ENCODE measurements at places on chromosomes 5 and 9.

DNA sequence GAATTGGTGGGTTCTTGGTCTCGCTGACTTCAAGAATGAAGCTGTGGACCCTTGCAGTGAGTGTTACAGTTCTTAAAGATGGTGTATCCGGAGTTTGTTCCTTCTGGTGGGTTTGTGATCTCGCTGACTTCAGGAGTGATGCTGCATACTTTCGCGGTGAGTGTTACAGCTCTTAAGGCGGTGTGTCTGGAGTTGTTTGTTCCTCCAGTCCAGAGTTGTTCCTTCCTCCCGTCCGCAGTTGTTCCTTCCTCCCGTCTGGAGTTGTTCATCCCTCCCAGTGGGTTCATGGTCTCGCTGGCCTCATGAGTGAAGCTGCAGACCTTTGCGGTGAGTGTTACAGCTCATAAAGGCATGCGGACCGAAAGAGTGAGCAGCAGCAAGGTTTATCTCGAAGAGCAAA is 159.6 kb upstream of the ADAMTSL1 start:
- no peak for DNase-seq

DNA sequence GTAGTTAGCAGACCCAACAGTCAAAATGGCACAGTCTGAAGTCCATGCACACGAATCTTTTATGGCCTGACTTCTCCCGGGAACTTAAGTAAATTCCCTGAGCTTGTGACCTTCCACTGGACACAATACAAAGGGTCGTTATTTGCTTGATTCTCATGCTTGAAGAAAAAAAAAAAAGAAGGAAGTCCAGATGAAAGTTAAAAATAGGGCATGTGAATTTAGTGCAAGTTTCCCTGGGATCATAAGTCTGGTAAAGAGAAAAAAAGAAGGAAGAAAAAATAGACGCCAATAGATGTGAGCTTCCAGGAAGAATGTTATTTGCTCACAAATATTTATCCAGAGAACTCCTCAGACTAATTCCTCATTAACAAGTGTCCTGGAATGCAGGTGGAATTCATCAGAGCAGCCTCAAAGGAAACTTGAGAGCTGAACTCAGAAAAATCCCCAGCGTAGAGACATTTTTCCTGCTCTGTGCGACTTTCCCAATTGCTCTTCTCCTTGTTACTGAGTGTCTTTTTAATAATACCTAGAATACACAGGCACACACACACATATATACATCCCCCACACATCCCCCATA is 616.3 kb downstream of the EBF1 start:
- no peak for DNase-seq

- DNase-seq = no peak
Measured at GRCh38 chr9:68437785-68438184, 81.4 kb downstream of the PGM5 start.

DNA sequence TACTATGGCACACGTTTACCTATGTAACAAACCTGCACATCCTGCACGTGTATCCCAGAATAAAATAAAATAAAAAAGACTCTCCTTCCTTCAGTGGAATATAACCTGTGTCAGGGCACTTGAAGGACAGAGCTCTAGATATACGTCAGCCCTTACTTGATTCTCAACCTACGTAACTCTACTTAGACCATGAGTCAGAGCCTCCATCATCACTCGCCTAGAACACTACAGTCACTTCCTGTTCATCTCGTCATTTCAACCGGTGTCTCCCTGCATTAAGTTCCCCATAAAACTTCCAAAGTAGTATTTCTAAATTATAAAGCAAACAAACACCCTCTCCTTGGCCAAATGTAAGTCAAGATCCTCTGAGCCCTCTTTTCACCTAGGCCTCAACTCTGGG is 243.5 kb upstream of the CCNG1 start:
- no peak for DNase-seq

DNA sequence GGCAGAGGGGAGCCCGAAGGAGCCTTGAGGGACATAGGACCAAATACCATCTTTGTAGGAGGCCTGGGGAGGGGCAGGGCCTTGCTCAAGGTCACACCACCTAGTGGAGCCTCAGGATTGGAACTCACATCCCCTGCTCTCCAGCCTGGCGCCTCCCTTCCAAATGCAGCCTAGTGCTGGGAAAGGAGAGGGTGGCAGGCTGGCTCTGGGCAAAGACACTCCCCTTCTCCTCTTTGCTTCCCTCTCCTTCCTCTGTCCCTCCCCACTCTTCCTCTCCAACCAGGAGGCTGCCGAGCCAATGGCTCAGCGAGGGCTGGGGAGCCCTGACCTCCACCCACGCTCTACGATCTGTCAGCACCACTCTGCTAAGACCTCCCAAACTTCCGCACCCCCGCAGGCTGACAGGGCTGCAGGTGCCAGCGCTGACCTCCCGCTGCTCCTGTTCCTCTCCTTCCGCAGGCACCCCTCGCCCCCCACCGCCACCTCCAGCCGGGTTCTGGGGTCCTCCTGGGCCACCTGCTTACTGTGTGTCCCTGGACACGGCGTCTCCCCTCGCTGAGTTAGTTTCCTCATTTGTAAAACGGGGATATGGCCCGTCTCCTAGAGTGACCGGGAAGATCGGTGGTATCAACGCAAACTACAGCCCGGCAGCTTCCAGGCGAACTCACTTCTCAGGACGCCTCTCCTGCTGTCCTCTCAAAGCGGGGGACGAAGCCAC is 52.9 kb downstream of the C9orf50 start:
- no peak for DNase-seq

- no peak for DNase-seq
Measured at GRCh38 chr5:156963125-156963524, at the start of gene TIMD4. Gene TIMD4, minus strand, starts transcription at chr5:156963226. Its CDS starts 28 bp downstream, at chr5:156963198.

DNA sequence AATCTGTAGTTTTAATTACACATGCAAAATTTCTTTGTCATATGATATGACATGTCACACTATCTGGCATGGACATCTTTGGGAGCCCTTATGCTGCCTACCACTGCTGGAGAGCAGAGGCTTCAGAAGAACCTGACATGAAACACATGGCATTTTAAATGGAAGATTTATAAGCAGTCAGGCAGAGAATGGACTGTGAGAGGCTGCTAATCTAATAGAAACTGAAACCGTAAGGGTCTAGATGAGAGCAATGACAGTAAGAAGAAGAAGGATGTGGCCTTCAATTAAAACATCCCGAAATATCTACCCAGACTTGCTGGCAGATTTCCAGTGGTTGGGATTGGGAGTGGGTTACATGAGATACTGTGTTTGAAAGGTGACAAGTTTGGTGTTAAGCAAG is 149.8 kb downstream of the MACIR start:
- no peak for DNase-seq

DNA sequence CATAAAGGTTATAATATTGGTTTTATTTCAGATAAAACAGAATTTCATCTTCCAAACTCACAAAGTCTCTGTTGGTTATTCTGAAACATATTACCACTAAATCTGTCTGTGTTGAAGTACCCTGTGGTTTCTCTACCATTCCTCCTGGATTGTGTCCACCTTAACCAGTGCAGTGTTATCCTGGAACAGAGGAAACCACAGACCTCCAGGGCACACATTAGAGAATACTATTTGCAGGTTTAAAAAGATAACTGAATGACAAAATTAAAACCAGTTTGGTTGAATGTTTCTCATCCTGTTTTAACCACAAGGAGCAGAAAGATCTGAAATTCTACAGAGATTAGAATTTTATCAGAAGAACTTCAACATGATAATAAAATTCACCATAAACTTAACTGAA is 251.8 kb downstream of the CWC27 start:
- DNase-seq = no peak

DNA sequence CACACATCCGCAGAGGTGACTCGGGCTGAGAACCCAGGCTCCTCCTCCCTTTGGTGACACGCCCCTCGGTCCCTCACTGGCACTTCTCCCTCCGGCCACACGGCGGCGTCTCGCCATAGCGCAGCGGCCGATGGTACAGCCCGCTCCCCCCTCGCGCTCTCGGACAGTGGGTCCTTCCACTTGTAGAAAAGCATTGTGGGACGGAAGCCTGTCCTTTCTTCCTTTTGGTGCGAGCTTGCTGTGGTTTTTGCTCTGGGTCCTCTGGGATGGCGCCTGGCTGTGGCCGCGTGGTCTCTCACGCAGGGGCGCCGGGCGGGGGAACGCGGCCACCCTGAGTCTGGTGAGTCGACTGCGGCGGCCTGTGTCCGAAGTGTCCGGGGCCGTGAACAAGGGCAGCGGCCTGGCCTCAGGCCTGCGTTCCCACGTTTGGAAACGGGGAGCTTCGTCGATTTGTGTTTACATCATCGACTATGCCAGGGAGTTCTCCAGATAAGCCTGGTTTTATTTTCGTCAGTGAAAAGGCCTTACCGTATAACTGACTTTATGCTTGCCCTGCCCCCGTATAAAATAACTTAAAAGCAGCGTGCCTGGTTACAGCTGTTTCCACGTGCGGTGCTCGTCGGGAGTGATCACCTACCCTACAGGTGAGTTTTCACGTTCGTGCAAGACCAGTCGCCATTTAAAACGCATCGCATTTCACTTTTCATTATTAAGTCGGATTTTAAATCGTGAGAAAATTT is 258.3 kb downstream of the EPB41L4A start:
- peak; percentile 28 for DNase-seq

GRCh38 chr5:151092762-151093161 is 11.9 kb upstream of the TNIP1 start:
- DNase-seq = no peak
